Urinary bladder (tissue), 4 donors: ENCODE measurements at places on chromosomes 3 and 15. TPM values are rescaled to one million over a fixed set of nuclear protein-coding genes. Genes with fewer than 3 reads are reported as not detected.

Gene ZNF662
- total RNA-seq, result 22.5 TPM

DNA sequence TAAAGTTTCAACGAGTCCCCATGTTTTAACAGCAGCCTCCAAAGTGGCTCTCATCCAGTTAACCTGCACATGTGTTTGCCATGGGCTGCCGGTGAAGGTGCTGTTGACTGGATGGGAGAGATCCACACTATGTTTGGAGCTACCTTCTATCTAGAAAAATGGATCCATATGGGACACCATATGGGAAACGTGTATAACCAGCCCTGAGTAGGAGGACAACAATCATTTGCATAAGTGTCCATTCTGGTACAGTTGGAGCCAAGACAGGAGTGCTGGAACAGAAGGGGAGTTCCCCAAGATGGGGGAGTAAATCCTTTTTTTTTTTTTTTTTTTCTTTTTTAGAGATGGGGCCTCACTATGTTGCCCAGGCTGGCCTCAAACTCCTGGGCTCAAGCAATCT is 36.6 kb downstream of the MKRN2 start:
- no peak for DNase-seq

DNA sequence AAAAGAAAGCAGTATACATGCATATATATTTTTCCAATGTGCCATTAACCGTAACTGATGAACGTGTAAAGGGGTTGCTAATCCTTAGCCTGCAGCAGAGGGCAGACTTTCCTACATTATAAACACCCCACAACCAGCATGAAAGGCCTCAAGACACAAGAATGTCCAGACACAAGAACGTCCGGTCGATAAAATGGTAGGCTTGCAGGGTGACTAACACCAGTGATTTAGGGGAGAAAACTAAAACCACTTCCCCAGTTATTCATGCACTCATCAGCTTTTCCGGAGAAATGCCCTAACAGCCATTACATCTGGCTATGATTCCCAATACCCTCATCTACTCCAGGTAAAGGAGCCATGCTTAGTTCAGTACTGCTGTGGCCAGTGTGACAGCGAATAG is 57.4 kb downstream of the LRTM1 start:
- no peak for DNase-seq

DNA sequence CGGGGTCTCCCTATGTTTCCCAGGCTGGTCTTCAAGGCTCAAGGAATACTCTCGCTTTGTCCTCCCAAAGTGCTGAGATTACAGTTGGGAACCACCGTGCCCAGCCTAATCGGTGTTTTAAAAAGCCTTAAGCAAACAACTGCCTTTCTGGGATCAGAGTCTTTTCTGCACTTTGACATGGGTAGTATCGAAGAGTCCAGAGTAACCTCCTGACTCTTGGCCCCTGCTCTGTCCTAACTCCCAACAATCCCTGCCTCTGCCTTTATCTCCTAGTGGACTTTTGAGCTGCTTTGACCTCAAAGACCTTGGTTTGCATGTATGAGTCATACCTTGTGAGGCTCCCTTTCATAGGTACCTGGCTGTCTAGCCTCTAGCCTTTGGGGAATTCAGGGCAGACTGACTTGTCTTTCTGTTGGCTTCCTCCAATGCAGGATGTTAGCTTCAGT is 21.0 kb upstream of the HACD2 start:
- no peak for DNase-seq

GRCh38 chr15:50876989-50877360 is 31.5 kb upstream of the AP4E1 start:
- peak; percentile 69 for DNase-seq

Gene CATSPER2
- total RNA-seq, result 4.7 TPM

GRCh38 chr3:107064405-107065060 is 312.7 kb upstream of the CCDC54 start:
- DNase-seq, result peak; percentile 59

DNA sequence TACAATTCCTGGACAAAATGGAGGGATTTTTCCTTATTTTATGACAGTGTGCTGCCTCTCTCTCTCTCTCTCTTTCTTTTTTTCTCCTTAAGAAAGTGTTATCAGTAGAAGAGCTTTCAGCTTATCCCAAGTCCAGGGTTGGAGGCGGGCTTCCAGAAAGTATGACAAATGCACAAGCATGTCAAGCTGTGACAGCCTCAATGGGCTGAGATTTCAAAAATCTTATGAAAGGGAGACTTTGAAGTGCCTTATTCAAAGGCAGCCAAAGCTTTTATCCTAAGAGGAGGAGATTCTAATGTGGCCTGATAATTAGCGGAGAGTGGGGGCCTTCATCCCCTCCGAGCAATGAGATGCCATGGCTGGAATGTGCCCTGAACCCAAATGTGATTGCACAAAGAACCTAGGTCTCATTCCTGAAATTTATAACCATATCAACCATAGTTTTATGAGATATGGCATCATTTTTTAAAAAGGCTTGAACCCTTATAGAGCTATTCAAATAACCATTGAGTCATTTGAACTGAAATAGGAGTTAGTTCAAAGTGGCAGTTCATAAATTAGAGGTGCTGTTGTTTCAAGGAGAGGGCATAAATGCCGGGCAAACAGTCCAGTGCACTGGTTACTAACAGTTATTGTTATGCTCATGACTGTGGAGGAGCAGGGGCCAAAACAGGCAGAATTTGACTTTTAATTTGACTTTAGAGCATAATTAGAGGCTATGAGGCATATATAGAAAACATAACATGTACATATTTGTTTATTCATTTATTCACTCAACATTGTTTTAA is 261.6 kb upstream of the THRB start:
- no peak for DNase-seq

DNA sequence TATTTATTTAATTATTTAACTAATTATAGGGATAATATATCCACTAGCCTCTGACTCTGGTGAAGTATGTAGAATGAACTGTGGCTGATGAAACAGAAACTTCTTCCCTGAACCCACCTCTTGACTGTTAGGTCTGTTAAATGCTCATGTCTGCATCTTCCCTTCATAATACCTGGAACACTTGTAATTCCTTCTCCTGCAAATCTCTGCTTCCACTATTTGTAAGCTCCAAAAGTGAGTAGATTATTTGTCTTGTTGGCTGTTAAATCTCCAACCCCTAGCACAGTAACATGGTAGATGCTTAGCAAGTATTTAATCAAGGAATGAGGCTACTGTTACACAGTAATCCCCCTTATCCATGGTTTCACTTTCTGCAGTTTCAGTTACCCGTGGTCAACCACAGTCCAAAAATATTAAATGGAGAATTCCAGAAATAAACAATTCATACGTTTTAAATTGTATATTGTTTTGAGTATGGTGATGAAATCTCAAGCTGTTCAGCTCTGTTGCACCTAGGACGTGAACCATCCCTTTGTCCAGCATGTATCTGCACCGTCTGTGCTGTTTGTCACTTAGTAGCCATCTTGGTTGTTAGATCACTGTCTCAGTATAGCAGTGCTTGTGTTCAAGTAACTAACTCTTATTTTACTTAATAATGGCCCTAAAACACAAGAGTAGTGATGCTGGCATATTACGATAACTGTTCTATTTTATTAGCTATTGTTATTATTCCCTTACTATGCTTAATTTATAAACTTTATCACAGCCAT is 5.7 kb downstream of the TTBK2 start:
- no peak for DNase-seq

DNA sequence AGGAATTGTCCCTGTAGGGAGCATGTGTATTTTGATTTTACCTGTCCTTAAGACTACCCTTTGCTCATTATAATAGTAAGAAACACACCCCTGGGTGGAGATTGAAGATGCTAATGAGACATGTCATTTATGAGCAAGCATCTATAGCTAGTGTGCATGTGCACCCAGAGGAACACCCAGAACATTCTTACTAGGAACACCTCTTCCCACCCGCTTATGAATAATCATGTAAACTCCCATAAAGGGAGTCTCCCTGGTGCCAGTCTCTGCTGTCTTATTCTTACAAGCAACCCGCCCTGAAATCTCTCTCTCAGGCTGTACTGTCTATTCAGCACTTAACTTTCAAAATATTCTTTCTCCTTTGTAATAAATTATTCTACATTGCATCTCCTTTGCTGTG is 1227.3 kb downstream of the ROBO1 start:
- no peak for DNase-seq

Gene MASP1
- total RNA-seq, result 4.9 TPM

GRCh38 chr15:81117136-81117535 is 16.9 kb upstream of the CFAP161 start:
- DNase-seq, result no peak

DNA sequence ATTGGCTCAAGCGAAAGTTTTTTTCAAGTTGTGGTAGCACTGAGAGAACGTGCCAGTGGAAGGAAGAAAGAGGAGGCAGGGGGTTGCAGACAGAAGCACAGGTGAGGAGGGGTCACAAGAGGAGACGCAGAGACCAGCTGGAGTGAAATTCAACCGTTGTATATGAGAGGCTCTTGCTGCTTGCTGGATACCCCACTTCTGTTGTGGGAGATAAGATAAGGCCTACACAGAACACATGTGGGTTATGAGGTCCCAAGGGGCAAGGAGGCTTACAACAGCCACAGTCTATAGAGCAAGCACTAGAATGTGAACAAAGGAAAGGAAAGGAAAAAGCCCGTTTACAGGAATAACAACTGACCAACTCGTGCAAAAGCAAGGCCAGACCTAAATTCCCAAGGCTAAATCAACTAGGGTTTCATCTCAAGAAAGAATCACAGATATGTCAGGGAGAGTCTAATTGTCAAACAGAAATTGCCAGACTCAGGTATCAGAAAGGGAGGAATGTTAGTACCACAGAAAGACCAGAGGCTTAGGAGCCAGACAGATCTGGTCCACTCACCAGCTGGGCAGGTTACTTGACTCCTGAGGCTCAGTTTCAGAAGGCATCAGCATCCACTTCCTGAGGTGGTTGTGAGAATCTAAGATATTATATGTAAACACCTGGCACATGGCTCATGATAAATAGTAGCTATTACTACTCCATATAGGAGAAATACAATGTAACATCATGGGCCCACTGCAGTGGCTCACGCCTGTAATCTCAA is 60.9 kb downstream of the MSL2 start:
- no peak for DNase-seq

- DNase-seq, result no peak
These were observed 71.4 kb downstream of the KLF13 start for GRCh38 chr15:31397851-31398661.

DNA sequence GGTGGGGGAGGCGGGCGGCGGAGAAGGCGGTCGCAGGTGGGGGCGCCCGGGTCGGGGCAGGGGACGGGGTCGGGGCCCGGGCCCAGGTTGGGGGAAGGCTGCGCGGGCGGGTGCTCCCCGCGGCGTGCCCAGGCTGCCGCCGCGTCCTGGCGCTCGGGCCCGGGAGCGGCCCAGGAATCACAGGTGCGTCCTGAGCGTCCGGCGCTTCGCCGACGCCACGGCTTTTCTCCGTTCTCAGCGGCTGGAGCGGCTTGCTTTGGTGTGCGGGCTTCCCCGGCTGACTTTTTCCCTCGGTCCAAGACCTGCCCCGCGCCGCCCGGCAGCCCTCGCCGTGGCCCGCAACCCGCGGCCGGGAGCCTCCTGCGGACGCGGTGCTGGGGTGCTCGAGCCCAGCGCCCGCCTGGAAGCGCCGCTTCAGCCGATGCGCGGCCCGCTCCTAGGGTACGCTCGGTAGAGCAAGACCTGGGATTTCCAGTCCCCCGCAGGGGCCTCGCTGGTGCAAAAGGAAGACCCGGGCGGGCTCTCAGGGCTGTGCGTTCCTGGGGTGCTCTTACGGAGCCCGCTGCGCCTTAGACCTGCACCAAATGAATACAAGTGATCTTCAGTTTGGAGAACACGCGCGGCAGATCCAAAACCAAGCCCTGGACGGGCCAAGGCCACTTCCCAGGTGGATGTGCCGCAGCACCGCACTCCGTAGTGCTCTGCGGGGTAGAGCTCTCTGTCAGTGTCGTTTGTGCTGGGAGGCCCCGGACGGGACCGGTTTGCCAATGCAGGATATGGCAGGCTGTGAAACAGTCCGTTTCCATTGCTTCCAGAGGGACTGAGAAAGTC is 639 bp downstream of the NIPA1 start:
- DNase-seq, result no peak

DNA sequence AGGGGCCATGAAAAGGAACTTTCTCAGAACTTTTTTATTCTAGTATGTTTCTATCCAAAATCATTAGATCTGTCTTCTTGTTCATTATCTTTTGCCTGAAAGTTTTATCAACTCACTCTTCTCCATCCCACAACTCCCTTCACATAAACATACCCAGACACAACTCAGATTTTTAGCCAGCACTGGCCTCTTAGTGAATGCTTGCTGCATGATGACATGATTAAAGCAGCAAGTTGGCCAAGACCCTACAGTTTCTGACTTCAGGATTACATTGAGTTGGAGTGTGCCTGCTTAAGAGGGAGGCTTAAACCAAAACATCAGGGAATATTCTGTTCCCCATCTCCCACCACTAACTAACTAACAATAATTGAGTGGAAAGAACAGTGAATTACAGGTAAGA is 38.1 kb downstream of the PLSCR2 start:
- DNase-seq, result no peak

GRCh38 chr3:100766069-100766468 is 56.8 kb downstream of the TFG start:
- DNase-seq, result no peak

GRCh38 chr3:100319951-100320350 is 14.6 kb upstream of the NIT2 start:
- no peak for DNase-seq

Gene ABHD17C
- 14.3 TPM for total RNA-seq

GRCh38 chr3:56624725-56625124 is 58.3 kb downstream of the TASOR start:
- DNase-seq, result no peak

Gene ALCAM
- total RNA-seq, result 153 TPM

Gene SLC28A1
- 0.11 TPM for total RNA-seq

Gene SPRED1
- 94.4 TPM for total RNA-seq

- DNase-seq, result no peak
These were observed 29.5 kb downstream of the CLEC3B start for GRCh38 chr3:45055411-45056143.

DNA sequence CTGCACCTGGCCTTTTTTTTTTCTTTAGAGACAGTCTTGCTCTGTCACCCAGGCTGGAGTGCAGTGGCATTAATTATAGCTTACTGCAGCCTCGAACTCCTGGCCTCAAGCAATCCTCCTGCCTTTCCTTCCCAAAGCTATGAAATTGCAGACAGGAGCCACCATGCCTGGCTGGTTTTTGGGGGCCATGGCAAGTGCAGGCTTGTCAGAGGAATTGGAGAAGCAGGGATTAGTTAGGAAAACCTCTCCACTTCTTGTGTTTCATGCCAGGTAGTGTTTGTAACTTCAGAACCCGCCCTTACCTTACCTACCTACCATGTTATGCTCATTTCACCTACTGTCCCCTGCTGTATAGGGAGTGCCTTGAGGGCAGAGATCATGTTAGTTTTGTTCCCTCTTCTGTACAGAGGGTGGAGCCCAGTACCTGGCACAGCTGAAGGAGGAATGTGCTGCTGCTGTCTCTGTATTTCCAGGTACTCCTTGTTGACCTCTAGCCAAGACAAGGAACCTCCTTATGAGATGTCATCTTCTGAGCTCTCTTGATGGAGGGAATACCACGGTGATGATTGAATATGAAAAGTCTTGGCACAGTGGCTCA is 43.8 kb downstream of the TRAK1 start:
- DNase-seq, result no peak

Gene EXD1
- total RNA-seq, result not detected

DNA sequence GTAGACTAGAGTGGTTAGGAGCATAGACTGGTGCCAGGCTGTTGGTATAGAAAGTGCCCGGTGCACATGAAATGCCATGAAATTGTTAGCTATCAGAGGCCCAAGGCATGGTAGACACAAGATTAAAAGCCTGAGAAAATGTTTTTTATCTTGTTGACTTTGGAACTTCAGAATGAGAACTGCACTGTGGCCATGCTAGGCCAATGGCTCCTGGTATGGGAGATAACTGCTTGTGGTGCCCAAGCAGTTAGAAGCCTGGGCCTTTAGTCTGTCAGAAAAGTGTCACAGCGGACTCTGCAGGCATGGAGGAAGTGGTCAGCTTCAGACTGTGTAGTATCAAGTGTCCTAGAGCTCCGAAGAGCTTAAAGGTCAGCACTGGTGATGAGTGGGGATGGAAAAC is 11.9 kb downstream of the FYCO1 start:
- no peak for DNase-seq
